ENCODE measurements at places on chromosomes 5 and 9.

- H3K4me1 ChIP-seq, result no peaks in the 10 kb centered on the region
- DNase-seq, result peak; percentile 58
- no peaks in the 10 kb centered on the region for H3K27me3 ChIP-seq
- no peak overlapping the region for H3K4me3 ChIP-seq
Measured at GRCh38 chr5:69024241-69024651, 69.6 kb upstream of the SLC30A5 start.

DNA sequence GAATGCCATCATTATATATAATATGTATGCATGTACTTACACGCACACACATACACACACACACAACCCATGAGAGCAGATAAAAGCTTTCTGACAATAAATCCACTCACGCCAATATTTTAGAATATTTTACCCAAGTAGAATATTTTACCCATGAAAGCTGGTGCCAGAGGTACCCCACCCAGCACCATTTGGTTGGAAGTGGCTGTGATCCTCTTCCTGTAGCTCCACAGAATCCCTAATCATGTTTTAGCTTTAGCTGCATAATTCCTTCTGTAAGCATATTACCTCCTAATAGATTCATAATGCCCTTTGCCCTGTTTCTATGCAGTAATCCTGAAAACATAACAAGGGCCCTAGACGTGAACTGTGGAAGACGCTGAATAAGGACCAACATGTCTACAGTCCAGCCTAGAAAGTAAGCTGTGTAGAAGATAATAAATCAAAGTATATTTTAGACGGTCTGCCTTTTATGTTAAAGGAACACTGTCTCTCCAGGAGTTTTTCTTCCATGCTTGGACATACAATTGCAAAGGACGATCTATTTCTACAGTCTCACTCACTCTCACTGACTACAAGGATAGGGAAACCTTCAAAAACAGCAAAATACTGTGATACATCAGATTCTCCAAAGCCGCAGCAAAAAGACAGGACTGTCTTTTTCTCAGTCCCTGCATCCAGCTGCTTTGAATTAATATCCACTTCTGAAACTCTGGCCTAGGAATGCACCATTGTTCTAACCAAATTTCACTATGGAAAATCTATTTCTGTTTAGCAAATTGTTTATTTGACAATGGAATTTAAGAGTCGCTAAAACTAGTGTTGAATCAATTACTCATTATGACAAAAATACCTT, 98.2 kb downstream of the USP20 start:
- no peak for DNase-seq
- peaks cover 10% of the 10 kb centered on the region for H3K4me1 ChIP-seq
- H3K27ac ChIP-seq, result no peak overlapping the region

DNA sequence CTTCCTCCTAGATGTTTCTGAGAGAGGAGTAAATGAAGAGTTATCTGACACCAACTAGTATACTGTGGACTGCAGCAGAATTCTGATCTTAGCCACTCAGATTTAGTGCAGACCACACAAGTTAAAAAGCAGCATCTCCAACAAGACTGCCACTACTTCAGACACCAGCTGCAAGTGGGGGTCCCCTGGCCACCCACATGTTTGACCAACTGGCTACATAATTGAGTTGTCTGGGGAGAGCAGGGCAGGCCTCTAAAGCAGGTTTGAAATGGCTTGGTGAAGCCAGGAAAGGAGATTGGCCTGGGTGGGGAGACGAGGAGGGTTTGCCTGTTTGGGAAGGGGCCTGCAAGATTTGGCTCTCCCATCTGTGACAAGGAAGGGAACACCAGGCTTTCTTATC, 40.5 kb upstream of the FAM81B start:
- DNase-seq, result no peak

GRCh38 chr9:128894764-128895163, 12.8 kb downstream of the LRRC8A start:
- H3K36me3 ChIP-seq, result peaks cover 17% of the 10 kb centered on the region
- H3K4me3 ChIP-seq, result no peak overlapping the region
- peaks cover 4% of the 10 kb centered on the region for H3K4me1 ChIP-seq
- no peak for DNase-seq
- no peak overlapping the region for H3K27ac ChIP-seq

DNA sequence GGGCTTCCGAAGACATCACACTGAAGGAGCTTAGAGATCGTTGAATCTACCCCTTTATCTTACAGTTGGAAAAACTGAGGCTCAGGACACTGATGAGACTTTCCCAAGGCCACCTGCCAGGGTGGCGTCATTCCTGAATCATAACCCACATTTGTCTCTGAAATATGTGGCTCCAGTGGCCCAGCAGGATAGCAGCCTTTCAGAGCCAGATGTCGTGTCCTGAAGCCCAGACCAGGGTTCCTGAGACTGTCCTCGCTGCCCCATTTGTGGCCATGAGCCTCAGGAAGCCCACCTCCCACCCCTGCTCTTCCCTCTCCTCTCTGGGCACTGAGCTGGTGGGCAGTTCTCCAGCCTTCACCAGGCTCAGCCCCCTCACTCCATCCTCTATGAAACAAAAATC, 2.4 kb downstream of the HMCN2 start:
- peaks cover 29% of the 10 kb centered on the region for H3K4me1 ChIP-seq
- no peak overlapping the region for H3K27ac ChIP-seq
- no peak overlapping the region for H3K4me3 ChIP-seq

GRCh38 chr5:85143138-85143537, 758.5 kb upstream of the EDIL3 start:
- H3K36me3 ChIP-seq, result no peaks in the 10 kb centered on the region
- no peaks in the 10 kb centered on the region for H3K27me3 ChIP-seq
- no peak overlapping the region for H3K27ac ChIP-seq
- H3K4me1 ChIP-seq, result no peaks in the 10 kb centered on the region
- no peak overlapping the region for H3K4me3 ChIP-seq

DNA sequence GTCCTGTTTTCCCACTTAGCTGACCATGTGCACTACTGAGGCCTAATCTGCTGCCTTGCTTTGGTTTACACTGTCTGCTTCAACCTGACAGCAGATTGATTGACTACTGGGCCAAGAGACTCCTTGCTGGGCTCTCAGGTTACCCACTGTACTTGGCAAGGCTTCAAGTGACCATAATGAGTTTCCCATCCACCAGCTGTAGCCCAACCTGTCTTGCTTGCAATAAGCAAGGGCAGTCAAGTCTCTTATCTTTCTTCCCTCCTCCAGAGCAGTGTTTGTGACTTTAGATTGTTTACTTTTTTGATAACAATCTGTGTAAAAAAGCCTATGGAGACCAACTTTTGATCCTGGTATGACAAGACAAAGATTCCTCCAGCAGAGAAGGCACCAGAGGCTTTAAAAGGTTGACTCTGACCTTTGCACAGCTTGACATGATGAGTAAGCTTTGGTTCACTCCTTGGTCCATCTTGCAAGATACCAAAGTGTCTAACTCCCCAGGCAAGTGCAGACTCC, 912.3 kb upstream of the SEMA6A start:
- H3K27me3 ChIP-seq, result no peaks in the 10 kb centered on the region
- H3K36me3 ChIP-seq, result no peaks in the 10 kb centered on the region
- H3K27ac ChIP-seq, result no peak overlapping the region
- H3K4me3 ChIP-seq, result no peak overlapping the region
- H3K4me1 ChIP-seq, result no peaks in the 10 kb centered on the region

GRCh38 chr9:88339317-88339716, 48.9 kb upstream of the SPIN1 start:
- no peak for DNase-seq
- H3K4me3 ChIP-seq, result no peak overlapping the region
- no peaks in the 10 kb centered on the region for H3K36me3 ChIP-seq
- no peaks in the 10 kb centered on the region for H3K27me3 ChIP-seq

DNA sequence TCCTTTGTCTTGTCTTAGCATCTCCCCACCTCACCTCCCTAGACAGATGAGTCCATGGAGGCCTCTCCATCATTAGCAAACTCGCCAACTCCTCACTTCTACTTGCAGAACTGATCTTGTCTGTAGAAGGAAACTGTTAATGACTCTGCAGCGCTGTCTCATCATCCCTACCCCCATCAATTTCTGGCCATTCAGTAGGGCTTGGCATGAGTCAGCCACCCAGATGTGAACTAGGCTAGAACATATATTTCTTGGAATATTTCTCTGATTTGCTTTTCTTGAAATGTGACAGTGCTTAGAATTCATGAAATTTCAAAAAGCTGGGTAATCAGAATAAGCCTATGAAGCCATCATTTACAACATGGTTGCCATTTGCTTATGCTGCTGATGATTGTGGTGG, 1125.0 kb upstream of the DMAC1 start:
- no peak for DNase-seq
- no peaks in the 10 kb centered on the region for H3K36me3 ChIP-seq
- no peaks in the 10 kb centered on the region for H3K4me1 ChIP-seq
- H3K27me3 ChIP-seq, result no peaks in the 10 kb centered on the region
- no peak overlapping the region for H3K4me3 ChIP-seq

DNA sequence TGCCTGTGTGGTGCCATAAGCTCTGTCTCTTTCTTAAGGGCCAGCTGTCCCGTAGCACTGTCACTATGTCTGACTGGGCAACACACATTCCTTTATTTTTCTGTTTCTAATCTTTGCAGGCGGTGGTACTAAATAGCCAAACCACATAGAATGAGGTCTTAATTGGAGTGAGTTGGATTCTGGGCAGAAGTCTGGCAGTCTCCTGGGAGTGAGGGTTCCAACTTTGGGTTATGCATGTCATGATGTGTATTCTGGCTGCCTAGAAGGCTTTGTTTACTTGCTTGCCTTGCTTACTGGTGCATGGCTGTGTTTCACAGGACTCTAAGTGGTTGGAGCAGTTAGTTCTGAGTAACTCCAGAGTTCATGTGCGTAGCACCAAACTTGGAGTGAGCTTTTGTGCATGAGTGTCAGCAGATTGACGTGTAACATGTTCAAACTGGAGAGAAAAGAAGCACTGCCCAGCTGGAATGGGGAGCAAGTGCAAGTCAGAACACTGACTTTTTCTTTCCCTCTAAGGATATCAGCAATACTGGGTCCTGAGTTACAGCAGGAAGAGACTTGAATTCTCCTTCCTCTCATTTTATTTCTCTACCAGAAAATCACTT, 185.8 kb downstream of the PCSK1 start:
- peaks cover 77% of the 10 kb centered on the region for H3K4me1 ChIP-seq
- no peaks in the 10 kb centered on the region for H3K36me3 ChIP-seq
- no peak for DNase-seq
- H3K4me3 ChIP-seq, result no peak overlapping the region
- H3K27ac ChIP-seq, result no peak overlapping the region

DNA sequence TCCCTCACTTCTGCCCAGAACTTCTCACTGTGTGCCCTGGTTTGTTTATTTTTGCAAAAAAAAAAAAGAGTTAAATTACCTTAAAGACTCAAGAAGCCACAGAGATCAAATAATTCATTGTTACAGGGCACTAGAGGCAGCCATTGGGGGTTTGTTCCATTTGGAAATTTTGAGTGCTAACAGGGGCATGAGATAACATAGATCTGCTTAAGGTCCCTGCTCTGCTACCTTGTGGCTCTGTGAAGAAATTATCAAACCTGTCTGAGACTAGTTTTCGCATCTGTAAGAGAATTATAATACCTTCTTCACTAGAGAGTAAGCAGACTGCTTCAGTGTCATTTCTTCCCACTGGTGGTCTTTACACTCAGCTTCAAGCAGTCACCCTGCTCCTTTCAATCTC, 394 bp downstream of the TLR4 start:
- H3K4me3 ChIP-seq, result no peak overlapping the region
- no peaks in the 10 kb centered on the region for H3K27me3 ChIP-seq
- no peak overlapping the region for H3K27ac ChIP-seq
- DNase-seq, result no peak
- H3K36me3 ChIP-seq, result no peaks in the 10 kb centered on the region

- no peak overlapping the region for H3K4me3 ChIP-seq
- peaks cover 1% of the 10 kb centered on the region for H3K36me3 ChIP-seq
- H3K4me1 ChIP-seq, result no peaks in the 10 kb centered on the region
- H3K27ac ChIP-seq, result no peak overlapping the region
- no peak for DNase-seq
Measured at GRCh38 chr9:112852741-112853504, 37.8 kb downstream of the SLC46A2 start.

GRCh38 chr5:142600611-142601358, 85.1 kb downstream of the FGF1 start:
- no peaks in the 10 kb centered on the region for H3K36me3 ChIP-seq
- peak; percentile 10 for DNase-seq
- H3K4me3 ChIP-seq, result no peak overlapping the region

DNA sequence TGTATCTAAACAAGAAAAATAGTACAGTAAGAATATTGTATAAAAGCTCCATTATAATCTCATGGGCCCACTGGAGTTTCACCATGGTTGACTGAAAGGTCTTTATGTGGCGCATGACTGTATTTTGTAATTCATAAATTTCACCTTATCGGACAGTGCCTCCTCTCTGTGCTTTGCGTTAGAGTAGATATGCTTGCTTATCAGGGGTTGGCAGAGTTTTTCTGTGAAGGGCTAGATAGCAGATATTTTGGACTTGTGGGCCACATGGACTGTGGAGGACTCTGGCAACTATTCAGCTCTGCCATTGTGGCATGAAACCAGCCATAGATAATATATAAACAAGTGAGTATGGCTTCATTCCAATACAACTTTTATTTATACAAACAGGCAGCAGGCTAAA, 23.2 kb downstream of the GAPVD1 start:
- H3K27ac ChIP-seq, result no peak overlapping the region
- H3K4me1 ChIP-seq, result peaks cover 30% of the 10 kb centered on the region
- peaks cover 5% of the 10 kb centered on the region for H3K36me3 ChIP-seq
- H3K4me3 ChIP-seq, result no peak overlapping the region
- no peak for DNase-seq

- no peaks in the 10 kb centered on the region for H3K4me1 ChIP-seq
- H3K36me3 ChIP-seq, result no peaks in the 10 kb centered on the region
- H3K27ac ChIP-seq, result no peak overlapping the region
- DNase-seq, result no peak
Measured at GRCh38 chr9:134236001-134236421, 71.6 kb upstream of the RNU6ATAC start.

- H3K27ac ChIP-seq, result no peak overlapping the region
- H3K27me3 ChIP-seq, result peaks cover 4% of the 10 kb centered on the region
- H3K4me1 ChIP-seq, result peaks cover 72% of the 10 kb centered on the region
- no peak overlapping the region for H3K4me3 ChIP-seq
- DNase-seq, result no peak
Measured at GRCh38 chr5:172717481-172718195, 53.4 kb downstream of the DUSP1 start.

DNA sequence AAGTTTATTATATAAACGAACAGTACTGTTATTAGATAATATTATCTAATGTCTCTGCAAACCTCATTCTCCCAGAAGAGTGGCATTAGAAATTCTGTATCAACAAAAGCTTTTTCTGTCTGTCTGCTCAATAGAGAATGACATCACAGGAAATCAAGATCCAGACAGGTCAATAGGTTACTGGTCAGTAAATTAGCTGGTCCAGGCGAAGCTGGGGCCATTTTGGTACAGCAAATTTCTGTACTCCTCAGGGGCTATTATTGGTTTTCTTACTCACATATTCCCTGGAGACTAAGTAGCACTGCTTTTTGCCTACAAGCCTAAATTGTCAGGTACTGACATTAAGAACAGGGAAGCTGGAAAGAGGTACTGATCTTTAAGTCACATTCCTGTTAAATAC, 80.5 kb downstream of the PLPP1 start:
- no peak overlapping the region for H3K4me3 ChIP-seq
- no peak overlapping the region for H3K27ac ChIP-seq
- H3K4me1 ChIP-seq, result no peaks in the 10 kb centered on the region

- H3K27ac ChIP-seq, result no peak overlapping the region
- H3K27me3 ChIP-seq, result peaks cover 6% of the 10 kb centered on the region
- no peak overlapping the region for H3K4me3 ChIP-seq
- no peaks in the 10 kb centered on the region for H3K4me1 ChIP-seq
Measured at GRCh38 chr9:7236186-7236585, 478.4 kb downstream of the KDM4C start.

Data from HepG2 (cell line).